ENCODE measurements at places on chromosomes 13 and 19.

- no peak for DNase-seq
These were observed 186.9 kb upstream of the OBI1 start for GRCh38 chr13:78845656-78846365.

DNA sequence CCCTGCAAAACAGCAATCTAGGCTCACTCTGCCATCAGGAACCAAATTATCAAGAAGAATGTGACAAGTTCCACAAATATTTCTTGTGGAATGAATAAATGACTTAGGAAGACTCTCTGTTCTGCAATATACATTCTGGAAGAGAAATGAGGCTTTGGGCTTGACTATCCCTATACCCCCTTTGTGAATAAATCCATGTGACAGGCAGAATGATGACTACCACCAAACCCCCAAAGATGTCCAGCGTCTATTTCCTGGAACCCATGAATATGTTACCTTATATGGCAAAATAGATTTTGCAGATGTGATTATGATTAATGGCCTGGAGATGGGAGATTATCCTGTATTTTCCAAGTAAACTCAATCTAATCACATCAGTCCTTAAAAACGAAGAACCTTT, 139.3 kb downstream of the ENOX1 start:
- no peak for DNase-seq

- DNase-seq = no peak
These were observed 25.0 kb upstream of the OXGR1 start for GRCh38 chr13:97019236-97019635.

GRCh38 chr13:77565635-77566034, 30.1 kb downstream of the SCEL start:
- peak; percentile 16 for DNase-seq
